ENCODE measurements at places on chromosomes 13 and 19.
A peak's percentile ranks its signal among the peaks of the same experiment; 100 is the strongest.

DNA sequence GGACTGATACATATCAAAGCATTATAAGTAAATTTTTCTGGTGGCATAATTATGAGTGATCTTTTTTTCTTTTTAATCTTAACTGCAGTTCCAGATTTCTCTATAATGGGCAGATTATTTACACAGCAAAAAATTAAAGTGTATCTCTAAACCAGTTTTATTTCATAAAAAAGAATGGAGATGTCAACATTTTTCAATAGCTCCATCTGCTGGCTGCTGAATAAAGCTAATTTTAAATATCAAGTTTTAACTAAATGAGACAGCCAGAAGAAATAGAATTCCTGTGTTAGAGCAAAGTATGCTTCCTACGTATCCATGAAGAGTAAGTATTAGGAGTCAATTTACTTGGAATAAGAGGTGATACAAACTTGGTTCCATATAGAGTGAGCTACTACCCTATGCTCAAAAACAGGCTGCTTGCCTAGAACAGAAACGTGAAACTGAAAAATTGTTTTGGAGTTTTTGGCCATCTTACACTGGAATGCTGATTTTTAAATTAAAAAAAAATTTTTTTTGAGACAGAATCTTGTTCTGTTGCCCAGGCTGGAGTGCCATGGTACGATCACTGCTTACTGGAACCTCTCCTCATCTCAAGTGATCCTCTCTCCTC, 5.0 kb upstream of the PDS5B start:
- no peak for DNase-seq

GRCh38 chr19:7795555-7796161, 32.6 kb downstream of the CLEC4M start:
- DNase-seq = no peak

DNA sequence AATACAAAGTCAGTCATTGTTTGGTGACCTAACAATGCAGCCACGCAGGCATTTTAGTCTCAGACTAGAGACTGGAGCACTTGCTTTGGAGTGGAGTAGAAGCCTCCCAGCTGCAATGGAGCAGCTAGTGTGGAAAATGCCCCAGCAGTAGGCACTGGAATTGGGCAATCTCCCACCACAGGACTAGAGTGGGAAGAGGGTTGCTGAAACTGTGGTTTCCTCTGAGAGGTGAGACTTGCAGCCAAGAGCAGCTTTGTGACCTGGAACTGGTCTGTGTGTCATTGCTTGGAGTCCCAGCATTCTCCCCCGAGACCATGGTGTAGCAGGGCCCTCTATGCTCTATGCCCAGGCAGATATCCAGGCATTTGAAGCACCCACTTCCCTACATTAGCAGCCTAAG, 556.3 kb downstream of the UQCRFS1 start:
- no peak for DNase-seq

DNA sequence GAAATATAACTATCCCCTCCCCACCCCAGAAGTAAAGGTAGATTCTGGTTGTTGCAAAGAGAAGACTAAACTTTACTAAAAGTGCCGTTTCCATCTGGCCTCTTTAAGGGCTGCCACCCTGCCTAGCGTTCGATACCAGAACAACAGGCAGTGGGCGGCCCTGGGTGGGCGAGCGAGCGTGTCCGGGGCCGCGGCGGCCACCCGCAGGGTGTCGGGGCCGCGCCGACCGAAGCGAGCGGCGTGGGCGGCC, 2.6 kb downstream of the FGF9 start:
- DNase-seq = no peak

- DNase-seq = no peak
Observed at GRCh38 chr19:12606796-12607195, 3.8 kb downstream of the ZNF490 start.

DNA sequence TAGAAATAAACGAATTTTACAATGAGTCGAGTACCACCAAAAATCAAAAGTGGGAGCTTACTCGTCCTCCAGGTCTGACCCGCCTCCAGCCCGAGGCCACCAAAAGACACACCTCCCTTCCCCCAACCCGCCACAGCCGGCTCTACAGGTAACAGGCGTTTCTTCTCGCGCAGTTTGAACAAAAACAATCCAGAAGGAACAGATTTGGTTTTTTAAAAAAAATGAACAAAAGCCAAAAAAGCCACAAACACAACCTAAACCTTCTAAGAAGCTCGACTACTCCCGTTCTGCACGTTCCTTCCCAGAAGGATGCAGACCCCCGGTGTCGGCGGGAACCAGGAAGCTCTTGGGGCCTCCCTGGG, 671 bp downstream of the ZDHHC20 start:
- peak; percentile 13 for DNase-seq

GRCh38 chr19:511101-511851, 4.0 kb downstream of the TPGS1 start:
- peak; percentile 52 for DNase-seq

DNA sequence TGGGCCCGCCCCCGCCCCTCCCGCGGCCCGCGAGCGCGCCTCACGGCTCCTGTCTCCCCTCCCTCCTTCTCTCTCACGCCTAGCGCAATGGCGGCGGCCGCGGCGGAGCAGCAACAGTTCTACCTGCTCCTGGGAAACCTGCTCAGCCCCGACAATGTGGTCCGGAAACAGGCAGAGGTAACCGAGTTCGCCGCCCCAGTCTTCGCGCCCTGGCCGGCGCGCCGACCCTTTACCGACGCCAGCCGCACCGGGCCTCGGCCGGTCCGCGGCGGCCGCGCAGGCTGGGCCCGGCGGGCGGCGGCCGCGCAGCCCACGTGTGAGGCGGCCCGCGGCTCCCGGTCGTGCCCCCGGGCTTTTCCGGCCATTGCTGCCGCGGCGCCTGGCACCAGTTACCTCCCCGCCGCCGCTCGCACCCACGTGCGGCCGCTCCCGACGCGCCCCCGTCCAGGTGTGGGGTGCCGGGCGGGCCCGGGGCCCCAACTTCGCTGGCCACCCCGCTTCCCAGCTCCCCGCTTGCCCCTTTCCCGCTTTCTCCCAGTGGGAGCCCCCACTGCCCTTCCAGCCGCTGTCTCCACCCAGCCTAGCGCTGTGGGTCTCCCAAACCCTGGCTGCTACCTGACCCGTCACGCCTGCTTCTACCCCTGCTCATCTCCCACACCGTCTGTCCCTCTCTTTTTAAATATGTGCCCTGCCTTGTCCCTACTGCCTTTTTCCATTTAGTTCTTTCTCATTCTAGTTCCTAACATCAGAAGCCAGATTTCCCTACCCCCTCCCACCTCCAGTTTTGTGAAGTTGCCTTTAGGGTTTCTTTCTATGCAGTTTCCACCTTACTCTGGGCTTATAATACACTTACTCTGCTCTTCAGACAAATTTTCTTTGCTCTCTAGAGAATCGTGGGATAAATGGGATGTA, 23.4 kb downstream of the IPO5 start:
- DNase-seq = peak; percentile 7

GRCh38 chr13:63700350-63700749, 2284.7 kb upstream of the PCDH20 start:
- DNase-seq = no peak

GRCh38 chr19:34961775-34962686, 2.0 kb downstream of the ZNF792 start:
- no peak for DNase-seq

DNA sequence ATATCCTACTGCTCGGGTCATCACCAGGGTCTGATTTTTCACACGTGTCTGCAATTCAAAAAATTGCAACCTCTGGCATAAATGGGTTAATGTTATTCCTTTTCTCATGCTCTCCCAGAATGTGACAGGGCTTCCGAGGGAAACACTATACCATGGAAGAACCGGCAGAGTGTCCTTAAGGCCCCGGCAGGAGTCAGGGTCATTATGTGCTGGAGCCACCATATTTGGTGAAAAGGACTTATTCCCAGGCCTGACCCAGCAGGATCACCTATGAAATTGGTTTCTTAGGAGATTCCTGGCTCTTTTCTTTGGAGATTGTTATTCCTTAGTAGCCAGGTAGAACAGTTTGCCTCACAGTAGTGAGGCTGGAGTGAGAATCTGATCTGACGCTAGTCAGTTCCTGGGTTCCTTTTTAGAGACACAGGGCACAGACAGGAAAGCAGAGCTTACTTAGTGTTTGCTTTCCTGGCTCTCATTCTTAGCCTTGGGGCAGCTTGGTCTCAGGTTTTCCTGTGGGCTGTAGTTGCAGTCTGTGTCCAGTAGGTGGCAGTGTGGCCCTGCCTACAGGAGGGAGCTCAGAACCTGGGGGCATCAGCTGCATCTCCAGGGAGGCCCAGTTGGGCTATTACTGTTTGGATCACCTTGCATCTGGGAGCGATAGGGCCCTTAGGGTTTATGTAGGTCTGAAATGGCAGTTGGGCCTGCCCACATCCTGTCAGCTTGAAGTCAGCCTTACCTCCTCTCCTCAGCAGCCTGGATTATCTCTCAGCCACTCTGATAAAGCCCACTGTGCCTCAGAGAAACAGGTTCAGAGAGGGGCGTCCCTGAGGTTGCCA, 12.4 kb downstream of the SNRNP70 start:
- DNase-seq = peak; percentile 40

GRCh38 chr19:4059453-4059871, 7.2 kb downstream of the ZBTB7A start:
- no peak for DNase-seq

DNA sequence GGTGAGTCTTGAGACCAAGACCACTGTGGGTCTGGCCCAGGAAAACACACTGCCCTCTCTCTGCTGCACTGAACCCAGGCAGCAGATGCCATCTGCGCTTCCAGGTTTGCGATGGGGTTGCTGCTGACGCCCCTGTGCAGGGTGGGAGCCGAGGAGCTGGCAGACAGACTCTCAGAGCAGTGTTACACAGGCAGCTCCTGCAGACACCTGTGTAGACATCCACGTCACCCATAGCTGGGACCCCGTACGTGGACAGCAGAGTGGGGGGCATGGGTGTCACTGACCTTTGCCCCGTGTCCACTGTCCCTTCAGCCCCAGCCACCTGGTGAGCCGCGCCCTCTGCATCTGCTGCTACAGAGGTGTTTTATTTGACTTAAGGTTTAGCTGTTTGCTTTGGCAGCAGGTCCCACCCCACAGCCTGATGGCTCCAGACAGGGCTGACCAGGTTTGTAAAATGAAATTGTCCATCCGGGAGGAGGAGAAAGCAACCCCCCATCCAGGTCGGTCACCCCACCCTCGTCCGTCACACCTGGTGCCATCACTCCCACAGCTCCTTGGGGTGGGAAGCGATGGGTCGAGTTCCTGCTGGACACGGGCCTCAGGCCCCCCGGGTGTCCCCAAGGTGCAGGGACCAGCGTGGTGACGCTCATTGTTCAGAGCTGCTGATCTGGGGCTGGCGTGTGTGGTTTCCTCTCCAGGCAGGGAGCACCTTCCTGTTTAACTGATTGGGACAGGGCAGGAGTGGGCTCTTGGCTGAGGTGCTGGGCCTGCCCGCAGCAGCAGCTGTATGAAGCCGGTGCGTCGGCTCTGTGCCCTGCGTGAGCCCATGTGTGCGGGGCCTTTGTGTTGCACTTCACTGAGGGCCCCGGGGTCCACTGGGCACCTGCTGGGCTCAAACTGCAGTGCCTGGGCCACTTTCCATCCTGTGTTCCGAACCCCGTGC, 28.4 kb downstream of the MCF2L start:
- DNase-seq = no peak

- DNase-seq = no peak
Observed at GRCh38 chr19:17114414-17114831, 38.8 kb downstream of the MYO9B start.

DNA sequence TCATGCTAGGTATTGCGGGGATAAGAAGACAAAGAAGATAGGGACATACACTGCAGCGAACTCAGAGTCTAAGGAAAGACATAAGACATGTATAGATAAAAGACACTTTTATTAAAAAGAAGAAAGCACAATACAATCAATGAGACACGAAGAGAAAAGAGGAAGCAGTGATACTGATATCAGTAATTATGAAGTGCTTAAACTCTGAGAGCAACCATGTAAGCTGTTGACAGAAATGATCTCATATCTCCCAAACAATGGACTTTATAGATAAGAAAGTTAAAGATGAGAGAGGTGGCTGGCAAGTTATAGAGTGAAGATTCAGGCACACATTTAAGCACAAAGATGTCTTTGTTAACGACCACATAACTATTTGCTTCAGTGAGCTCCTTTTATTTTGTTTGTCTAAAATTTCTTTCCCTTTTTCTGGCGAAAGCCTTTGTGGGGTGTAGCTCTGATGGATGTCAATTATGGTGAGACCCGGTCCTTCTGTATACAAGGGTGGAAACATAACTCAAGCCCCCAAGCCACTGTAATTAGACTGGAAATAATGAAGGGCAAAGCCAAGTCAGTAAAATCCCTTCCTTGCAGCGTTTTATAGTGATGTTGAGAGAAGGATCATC, 818.0 kb upstream of the SLC10A2 start:
- DNase-seq = no peak

- DNase-seq = no peak
Observed at GRCh38 chr13:74003374-74003773, 130.8 kb downstream of the KLF12 start.

GRCh38 chr13:48542138-48542537, 9.3 kb upstream of the RCBTB2 start:
- no peak for DNase-seq

GRCh38 chr13:99310382-99311031, 3.3 kb upstream of the GPR183 start:
- DNase-seq = no peak

GRCh38 chr13:21074546-21074945, 13.2 kb upstream of the LATS2 start:
- no peak for DNase-seq

DNA sequence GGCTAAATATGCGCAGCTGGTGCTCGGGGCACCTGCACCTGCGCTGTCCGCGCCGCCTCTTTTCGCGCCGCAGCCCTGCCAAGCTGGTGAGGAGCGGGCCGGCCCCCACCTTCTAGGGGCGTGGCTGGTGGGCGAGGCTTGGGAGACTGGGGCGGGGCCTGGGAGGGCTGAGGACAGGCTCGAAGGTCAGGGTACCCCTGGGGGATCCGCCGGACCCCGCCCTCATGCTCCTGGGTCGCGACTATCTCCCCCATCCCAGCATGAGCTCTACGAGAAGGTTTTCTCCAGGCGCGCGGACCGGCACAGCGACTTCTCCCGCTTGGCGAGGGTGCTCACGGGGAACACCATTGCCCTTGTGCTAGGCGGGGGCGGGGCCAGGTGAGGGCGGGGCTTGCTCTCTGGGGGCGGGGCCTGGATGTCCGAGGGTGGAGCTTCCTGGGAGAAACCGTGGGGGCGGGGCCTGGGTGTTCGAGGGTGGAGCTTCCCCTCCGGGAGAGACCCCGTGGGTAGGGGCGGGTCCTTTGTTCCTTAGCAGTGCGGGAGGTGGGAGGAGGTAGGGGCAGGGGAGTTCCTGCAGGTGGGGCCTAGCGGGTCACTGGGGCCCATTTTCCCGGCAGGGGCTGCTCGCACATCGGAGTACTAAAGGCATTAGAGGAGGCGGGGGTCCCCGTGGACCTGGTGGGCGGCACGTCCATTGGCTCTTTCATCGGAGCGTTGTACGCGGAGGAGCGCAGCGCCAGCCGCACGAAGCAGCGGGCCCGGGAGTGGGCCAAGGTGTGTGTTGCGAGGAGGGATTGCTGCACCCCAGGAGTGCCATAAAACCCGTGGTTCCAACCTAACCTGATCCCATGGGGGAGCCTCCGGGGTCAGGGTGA, 19.7 kb downstream of the PNPLA6 start:
- no peak for DNase-seq
